ENCODE measurements at places on chromosomes 3 and 15. TPM values are rescaled to one million over a fixed set of nuclear protein-coding genes. Genes with fewer than 3 reads are reported as not detected.
A peak's percentile ranks its signal among the peaks of the same experiment; 100 is the strongest.

Gene SHF
- polyA plus RNA-seq = 38.5 TPM

Gene ANO10
- polyA plus RNA-seq = 35.1 TPM

Gene TLNRD1
- 10.5 TPM for polyA plus RNA-seq

Gene TGM5
- not detected for polyA plus RNA-seq

Gene CCDC32
- polyA plus RNA-seq = 27.9 TPM

Gene APOD
- 6.2 TPM for polyA plus RNA-seq

Gene BFSP2
- not detected for polyA plus RNA-seq

Gene HSPBAP1
- polyA plus RNA-seq = 11.6 TPM

Gene GPR149
- polyA plus RNA-seq = not detected

Gene ENTPD3
- 8.0 TPM for polyA plus RNA-seq

DNA sequence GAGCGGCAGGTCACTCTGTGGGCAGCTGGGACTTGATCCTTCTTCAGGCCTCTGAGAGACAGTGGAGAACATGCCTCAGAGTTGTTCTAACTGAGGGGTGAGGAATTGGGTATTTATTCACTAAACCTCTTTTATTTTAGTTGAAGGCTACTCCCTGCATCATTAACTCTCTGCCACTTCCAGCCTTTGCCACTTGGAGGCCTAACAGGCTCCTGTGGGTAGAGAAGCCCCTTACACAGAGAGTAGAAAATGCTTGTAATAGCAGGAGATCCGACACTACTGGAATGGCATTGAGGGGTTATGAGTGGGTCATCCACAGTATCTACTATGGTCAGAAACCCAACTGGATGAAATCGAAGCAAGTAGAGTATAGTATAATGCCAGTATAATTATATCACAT lies 81.7 kb downstream of the RYR3 start:
- DNase-seq = no peak

GRCh38 chr15:93206893-93207292 lies 117.9 kb upstream of the RGMA start:
- no peak for DNase-seq

GRCh38 chr3:11289864-11290263 lies 17.7 kb downstream of the ATG7 start:
- no peak for DNase-seq

DNA sequence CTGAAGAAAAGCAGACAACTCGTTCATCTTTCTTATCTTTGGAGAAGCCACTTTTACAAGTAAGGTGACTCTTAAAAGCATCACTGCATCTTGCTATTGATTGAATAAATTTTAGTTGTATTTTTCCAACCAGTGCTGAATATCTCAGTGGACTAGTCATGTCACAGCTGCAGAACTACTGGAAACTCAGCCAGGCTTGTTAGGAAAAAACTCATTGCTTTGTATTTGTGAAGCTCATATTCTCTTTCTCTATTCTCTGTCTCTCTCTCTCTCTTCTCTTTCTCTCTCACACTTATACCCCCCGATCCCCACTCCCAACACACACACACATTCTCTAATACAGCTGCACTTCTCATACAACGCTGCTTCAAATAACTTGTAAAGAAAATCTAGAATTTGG lies 104.3 kb downstream of the WDR76 start:
- no peak for DNase-seq

- no peak for DNase-seq
Observed at GRCh38 chr15:42045211-42045615, 24.4 kb upstream of the PLA2G4E start.

- no peak for DNase-seq
Observed at GRCh38 chr3:173199568-173199967, 58.5 kb upstream of the SPATA16 start.

GRCh38 chr3:126418661-126419131 lies 24.0 kb downstream of the CFAP100 start:
- no peak for DNase-seq

GRCh38 chr3:196941729-196942225 lies 551 bp downstream of the NCBP2 start:
- no peak for DNase-seq

DNA sequence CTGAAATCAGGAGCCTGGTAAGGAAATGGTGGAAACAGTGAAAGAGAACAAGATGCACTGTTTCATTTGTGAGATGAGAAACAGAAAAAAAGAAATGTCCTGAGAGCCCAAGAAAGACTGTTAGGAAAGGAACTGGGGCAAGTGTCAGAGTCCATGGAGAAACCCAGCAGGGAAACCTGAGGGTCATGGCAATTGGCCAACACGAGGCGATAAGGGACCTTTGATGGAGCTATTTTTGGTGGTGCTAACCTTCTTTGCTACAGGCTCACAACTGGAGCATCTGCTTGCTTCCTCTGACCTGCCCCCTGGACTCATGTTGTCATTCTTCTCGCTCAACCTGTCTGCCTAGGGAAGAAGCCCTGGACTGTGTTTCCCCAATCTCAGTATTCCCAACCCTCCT lies 4.2 kb upstream of the TMEM41A start:
- no peak for DNase-seq

- no peak for DNase-seq
Observed at GRCh38 chr3:115691964-115692363, 68.7 kb downstream of the GAP43 start.

- DNase-seq = no peak
Observed at GRCh38 chr3:45683417-45684326, 5.5 kb upstream of the SACM1L start.

DNA sequence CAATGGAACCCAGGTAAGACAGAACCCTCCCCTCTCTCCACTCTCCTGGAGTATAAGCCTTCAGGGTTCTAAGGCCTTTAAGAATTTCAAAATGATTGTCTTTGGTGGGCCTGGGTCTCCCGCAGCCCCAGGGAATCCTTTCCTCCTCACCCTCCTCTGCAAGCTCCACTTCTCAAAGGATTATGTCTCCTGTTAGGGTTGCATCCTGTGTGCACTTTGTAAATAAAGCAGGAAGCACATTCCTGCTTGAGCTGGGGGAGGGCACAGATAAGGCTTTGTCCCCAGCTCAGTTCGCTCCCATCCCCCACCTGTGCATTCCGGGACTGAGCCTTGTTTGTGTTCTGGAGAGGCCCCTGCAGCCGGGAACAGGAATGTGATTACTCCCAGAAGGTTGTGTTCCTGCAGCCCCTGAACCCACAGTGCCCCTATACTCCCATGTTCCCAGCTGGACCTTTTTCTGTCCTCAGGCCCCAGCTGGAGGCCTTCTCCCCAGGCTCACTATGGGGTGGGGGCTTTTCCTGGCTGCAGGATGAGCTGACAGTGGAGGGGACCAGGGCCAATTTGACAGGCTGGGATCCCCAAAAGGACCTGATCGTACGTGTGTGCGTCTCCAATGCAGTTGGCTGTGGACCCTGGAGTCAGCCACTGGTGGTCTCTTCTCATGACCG lies 9.5 kb downstream of the TYRO3 start:
- DNase-seq = no peak

DNA sequence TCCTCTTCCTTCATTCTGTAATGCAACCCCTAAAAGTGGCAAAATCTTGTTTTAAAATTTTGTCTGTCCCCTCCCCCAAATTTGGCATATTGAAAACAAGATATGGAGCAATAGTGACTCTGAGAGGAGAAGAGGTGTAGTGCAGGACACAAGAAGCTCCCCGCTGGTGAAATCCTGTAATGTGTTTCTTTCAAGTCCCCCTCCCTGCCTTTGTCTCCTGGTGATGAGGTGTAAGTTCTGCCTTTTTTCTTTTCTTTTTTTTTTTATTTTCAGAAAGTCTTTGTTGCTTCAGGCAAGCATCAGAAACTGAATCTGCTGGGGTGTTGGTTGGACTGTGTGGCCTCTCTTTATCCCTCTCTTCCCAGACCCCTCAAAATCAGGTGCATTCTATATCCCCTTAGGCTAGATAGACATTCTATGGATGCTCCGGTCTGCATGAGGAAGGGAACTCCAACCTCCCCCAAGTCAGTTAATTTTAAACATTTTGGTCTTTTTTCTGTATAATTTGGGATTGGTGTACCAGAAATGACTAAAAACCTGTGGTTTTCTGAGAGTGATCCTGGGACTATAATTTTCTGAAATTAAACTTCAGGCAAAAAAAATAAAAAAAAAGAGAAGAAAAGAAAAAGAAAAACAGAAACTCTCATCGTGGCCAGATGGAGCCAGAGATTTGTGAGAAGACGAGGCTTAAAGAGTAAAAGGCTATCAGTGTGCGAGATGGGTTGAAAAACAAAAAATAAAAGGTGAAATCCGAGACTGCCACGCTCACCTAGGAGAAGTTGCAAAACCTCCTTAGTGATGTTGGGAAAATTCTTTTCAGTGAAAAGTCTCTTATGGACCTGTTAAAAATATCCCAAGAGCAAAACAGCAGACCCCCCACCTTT lies 21.4 kb downstream of the ACKR2 start:
- peak; percentile 26 for DNase-seq

- DNase-seq = no peak
Observed at GRCh38 chr3:23442598-23443383, 239.7 kb downstream of the UBE2E2 start.

DNA sequence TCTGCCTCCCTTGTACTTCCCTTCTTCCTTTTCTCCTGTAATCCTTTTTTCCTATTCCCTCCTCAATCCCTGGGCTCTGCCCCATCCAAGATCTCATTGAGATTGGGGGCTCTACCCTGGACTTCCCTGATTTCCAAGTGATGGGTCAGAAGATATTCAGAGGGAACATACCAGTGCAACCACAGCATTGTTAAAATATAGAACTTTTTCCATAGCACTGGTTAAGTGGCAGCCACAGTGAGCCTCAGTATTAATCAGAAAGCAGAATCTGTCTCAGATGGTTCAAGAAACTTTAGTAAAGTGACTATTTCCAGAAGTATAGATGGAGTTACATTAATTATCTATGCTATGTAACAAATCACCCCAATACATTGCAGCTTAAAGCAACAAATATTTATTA lies 18.7 kb upstream of the SCN10A start:
- no peak for DNase-seq
